Hepatocyte (in vitro differentiated cells): ENCODE measurements at places on chromosomes 1 and 21.
A peak's percentile ranks its signal among the peaks of the same experiment; 100 is the strongest.

GRCh38 chr21:41927727-41928409 lies 25.9 kb downstream of the C2CD2 start:
- no peak for DNase-seq

GRCh38 chr1:217590598-217590997 lies 40.3 kb downstream of the GPATCH2 start:
- DNase-seq = peak; percentile 30

DNA sequence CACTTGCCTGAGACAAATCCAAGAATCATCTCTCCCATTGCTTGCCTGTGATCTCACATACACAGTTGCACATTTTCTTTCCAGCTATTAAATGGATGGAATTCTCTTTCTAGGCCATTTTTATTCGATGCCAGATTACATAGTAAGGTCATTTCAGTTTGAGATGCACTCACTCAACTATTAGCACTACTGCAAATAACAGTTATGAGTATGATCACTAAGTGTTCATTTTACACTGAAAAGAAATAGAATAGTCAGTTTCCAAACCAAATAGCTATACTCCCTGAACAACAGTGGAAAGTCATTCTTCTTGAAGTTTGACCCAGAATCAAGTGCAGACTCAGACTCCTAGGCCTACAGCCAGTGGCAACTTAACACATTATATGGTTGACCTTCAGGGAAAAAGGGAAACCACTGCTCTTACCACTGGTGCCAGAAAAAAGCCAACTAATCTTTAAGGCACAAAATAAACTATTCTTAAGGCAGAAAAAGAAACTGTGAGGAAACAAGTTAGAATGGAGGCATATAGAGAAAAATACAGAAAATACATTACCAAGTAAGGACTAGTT lies 31.5 kb downstream of the WNT2B start:
- DNase-seq = no peak

DNA sequence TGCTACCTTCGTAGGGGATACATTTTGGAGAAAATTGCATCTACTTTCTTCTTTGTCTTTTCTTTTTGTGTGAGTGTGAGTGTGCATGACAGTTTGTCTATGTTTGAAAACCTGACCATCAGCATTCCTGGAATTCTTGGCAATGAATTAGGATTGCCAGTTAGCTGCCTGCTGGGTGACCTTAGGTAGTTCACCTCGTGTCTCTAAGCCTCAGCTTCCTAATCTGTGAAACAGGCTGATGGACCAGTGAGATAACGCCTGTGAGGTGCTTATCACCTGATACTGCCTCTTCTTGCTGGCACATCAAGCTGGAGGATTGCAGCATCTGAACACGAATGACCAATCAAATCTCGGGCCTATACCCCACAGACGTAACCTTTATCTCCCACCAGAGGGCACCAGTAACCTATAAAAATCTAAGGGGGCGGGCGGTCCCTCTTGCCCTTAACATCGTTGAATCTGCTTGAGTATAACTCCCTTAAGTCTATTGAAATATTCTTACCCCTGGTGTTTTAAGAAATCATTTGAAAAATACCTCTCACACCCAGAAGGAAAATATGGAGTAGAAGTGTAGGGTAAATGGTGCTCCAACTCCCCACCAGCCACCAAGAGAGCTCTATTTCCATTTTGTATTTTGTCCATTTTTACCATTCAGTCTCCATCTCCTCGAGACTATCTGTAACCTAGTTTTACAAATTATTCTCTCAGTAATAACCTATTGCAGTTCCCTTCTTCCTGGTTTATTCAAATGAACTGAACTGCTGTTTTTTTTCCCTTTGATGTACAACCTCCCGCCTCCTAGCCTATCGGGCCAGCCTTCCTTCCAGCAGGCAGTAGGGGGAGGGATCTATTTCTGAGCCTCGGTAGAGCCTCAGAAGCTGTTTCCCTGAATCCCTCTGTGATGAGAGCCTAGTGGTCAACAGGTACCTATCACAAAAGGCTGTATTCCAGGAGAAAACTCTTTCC lies 49.7 kb downstream of the MDM4 start:
- DNase-seq = peak; percentile 85

DNA sequence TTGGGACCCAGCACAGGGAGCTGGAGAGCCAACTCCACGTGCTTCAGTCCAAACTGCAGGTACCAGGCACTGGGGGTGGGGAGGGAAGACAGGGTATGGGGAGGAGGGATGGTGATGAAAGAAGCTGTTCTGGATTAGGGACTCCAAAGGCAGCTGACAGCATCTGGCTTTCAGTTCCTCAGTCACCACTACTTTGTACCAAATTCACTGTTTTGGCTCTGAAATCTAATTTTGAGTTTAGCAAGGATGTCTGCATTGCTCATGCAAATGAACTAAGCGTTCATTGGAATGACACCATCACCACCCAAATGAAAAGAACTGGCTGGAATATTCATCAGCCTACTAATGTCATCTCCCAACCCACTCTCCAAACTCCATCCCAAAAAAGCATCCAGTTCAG lies 8.7 kb downstream of the C1orf74 start:
- DNase-seq = no peak

DNA sequence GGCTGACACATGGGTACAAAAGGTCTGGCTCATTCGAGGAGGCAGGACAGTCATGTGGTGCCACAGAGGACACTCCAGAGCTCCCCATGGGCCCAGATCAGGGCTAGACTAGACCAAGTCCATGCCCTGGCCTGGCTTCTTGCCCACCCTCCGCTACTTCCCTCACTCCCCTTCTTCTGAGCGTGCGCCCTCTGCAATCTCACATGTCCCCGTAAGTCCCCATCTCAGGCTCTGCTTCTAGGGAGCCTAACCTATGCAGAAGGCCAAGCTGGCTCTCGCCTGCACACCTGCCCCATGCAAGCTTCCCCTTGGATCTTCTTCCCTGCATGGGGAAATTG lies 553.6 kb downstream of the PTPRU start:
- DNase-seq = no peak

- no peak for DNase-seq
These were observed 9.3 kb downstream of the ASH1L start for GRCh38 chr1:155553349-155553748.

DNA sequence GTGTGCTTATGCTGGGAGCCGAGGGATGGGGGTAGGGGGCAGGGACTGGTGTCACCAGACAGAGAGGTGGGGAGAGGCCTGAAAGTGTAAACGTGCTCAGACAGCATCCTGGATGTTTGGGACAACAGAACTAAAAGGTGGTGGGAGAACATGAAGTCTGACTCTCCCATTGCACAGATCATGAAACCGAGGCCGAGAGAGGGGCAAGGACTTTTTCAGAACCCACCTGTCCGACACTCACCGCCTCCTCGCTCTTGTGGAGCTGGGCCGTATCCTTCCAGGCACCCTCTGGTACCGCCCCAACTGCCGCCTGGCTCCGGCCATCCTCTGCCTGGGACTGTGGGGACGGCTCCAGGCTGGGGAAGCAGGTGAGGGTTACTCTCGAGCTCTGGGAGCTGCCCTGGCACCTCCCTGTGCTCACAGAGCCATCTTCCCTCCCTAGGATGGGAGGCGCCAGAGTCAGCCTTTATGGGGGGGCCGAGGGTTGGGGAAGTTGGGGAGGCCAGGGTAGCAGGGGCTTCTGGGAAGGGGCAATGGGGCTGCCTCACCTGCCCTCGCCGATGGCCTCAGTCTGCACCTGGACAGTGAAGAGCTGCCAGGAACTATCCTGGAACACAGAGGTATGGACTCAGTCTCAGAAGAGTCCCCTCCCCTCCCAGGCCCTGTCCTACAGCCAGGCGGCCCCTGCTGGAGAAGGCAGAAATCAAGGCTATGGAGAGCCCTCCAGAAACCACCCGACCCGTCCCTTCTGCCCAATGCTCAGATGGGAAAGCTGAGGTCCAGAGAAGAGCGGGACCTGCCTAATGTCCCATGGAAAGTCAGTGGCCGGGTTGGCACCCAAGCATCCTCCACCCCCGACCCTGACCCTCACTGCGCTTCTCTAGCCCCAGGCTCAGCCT lies 7.0 kb downstream of the ATP13A2 start:
- DNase-seq = no peak

- no peak for DNase-seq
These were observed 89.5 kb upstream of the CSF3R start for GRCh38 chr1:36572142-36572715.

DNA sequence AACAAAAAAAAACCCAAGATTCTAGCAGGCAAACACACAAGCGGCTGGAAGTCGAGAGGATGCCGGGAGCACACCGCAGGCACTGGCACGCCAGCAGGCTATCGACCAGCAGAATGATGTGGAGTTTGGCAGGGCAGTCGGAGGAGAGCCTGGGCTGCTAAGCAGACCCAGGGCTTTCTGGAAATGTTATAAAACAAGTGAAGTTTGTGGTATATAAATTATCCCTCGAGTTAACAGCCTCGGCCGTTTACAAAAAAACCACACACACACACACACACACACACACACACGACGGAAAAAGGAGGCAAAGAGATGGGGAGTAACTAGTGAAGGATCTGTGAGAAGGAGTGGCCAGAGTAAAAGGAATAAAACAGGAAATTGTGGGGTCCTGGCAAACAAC lies 87.2 kb upstream of the IVNS1ABP start:
- peak; percentile 17 for DNase-seq

DNA sequence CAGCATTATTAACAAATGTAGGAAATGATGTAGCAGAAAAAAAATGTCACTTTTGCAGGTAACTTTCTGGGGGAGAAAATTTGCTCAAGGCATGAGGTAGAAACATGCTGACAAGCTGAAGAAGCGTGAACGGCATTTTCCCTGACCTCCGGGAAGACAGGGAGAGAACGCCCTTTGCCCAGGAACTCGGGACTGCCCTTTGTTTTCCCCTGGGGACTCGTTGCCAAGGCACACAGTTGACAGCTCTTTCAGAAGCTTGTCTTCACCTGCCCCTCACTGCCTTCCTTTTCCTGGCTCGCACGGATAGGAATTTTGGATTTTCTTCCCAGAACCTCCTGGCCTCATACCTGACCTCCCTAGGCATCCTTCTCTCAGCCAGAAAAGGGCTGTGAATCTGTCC lies 52.7 kb upstream of the COA6 start:
- DNase-seq = peak; percentile 22

DNA sequence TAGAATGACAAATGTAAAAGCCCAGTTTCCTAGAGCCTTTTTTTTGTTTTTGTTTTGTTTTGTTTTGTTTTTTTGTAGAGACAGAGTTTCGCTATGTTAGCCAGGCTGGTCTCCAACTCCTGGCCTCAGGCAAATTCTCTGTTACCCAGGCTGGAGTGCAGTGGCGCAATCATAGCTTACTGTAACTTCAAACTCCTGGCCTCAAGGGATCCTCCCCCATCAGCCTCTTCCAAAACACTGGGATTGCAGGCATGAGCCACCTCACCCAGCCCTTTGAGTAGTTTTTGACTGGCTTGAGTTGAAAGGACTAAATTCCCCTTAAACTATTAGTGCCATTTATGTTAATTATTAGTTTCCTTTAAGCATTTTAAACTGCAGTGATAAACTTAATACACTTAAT lies 28.8 kb upstream of the ZBTB18 start:
- no peak for DNase-seq

GRCh38 chr1:28326984-28327383 lies 1.9 kb upstream of the MED18 start:
- DNase-seq = peak; percentile 27
